Activated CD4-positive, alpha-beta T cell treated with anti-CD3 and anti-CD28 coated beads, Interleukin-2, amount 50 U/mL, for 48 hours (primary cell): ENCODE measurements at places on chromosomes 5 and 9.

- DNase-seq = peak; percentile 29
Measured at GRCh38 chr9:98191671-98192502, 550 bp downstream of the CORO2A start.

DNA sequence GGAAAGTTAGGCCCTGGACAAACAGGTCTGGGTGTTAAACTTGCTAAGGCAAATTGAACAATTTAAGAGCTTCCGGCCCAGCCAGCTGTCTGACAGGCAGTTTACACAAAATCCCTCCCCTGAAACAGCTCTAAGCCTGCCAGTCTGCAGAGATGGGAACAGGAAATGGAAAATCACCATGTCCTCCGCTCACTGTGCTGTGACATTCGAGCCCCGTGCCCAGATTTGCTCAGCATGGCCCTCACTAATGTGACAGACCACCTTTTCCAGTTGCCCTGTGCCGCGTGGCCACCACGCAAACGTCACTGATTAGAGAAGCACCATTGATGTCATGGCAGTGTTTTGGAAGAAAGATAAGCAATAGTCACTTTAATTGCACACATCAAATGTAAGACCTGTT, 41.0 kb downstream of the CCNJL start:
- DNase-seq = no peak

GRCh38 chr5:171757853-171758535, 27.6 kb upstream of the SMIM23 start:
- DNase-seq = no peak

DNA sequence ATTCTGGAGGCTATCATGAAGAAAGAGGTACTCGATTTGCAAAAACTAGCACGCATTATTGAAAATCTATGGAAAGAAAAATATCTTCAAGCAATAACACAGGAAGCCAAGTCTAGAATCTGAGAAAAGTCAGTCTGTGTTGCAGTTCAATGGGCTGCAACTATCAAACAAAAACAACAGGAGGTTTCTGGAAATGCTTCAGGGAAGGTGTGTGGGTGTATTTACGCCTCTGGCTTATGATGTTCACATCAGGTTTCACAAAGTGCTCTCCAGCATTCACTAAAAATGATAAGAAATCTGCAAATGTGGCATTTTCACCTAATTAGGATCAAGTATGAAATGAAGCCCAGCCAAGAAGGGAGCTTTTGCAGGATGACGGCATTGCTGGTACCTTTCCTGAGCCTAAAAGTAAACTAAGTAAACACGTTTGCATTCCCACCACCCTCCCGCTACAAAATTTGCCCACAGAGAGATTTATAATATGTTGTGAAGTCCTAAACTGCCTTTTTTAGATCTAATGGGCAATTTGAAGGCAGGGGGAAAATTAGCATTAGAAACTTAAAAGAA, 146.4 kb downstream of the GABRB2 start:
- DNase-seq = no peak

GRCh38 chr5:162189719-162190118, 122.1 kb downstream of the GABRG2 start:
- DNase-seq = no peak

DNA sequence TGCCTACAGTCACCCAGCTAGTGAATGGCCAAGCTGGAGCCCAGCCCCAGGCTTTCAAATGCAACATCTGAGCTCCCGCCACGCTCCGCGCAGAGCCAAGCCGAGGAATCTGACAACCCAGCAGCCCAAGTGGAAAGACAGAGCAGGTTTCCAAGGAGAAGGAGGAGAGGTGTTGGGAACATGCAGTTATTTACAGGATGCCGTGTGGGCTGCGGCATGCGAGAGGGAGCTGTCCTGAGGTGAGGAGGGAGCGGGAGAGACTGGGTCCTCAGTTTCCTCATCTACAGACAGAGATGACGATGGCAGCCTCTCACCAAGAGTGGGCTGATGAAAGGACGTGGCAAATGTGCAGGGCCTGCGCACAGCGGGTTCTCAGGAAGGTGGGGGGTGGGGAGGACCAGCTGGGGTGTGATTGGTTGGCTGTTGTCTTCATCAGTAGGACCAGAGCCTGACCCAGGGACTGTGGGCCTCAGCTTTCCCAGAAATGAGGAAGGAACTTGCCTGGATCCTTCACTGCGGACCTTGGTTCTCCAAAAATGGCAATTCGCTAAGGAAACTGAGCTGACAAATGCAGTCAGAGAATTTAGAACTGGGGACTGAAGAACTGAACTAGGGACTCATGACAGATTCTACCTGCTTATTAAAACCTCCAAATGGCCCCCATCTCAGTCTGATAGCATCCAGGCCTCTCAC, 14.8 kb upstream of the CPLX2 start:
- no peak for DNase-seq

DNA sequence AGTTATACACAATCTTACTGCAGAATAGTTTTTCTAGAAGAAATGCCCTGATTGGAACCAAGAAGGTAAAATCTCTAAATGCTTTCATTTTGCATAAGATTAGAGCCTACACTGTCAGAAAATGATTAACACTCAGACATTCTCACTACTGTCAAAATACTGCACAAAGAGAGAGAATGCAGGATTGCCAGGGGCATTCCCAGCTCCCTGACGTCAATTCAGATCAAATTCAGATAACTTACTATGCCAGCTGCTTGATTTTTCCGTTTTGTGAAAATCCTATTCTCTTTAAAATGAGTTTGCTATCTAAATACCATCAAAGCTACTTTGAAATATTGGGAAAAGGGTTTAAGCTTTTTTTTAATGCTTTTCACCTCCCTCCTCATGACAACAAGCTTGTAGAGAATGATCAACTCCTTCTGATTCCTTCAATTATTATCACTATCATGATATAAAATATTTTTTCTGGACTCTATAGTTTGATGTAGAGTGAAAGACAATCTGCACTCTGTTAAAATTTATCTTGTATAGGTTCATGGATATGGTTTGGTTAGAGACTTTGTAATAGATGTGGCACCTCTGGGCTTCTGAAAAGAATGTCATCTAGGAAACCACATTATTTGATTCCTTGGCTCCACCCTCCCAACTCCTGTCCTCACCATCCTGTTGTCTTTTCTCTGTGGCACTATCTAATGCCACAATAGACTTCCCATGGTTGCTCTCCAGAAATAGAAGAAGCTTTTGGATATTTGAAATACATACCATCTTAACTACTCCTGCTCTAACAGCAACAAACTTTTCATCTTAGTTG, 407.7 kb downstream of the PDE4D start:
- DNase-seq = no peak

DNA sequence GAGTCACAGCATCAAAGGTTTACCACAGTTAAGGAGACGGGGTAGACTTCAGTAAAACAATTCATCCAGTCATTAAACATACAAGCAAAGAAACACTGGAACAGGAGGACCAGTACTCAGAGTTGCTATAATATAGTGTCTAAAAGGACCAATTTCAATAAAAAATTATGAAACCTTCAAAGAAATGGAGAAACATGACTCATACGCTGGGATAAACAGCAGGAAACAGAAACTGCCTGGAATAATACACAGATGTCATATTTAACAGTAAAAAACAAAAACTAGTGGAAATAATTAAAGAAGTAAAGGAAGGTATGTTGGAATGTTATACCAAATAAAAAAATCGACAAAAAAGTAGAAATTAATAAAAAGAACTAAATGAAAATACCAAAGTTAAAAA, 1075.9 kb downstream of the NR2F1-AS1 start:
- DNase-seq = no peak

- DNase-seq = no peak
Measured at GRCh38 chr9:134922066-134922931, 4.6 kb upstream of the FCN1 start.

DNA sequence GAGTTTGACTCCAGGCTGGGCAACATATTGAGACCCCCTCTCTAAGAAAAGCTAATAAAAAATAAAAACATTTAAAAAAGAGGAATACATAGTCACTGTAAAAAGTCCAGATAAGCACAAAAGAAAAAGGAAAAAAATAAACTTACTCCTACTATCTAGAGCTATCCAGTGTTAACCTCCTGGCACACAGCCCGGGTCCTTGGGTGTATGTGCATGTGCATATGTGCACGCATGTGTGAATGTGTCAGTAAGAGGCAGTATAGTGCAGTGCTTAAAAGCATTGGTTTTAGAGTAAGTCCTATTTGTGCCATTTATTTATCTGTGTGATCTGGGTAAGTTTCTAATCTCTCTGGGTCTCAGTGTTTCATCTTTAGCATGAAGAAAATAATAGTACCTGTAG, 26.7 kb downstream of the FAM219A start:
- DNase-seq = no peak

GRCh38 chr5:179367491-179367890, 22.2 kb upstream of the ADAMTS2 start:
- no peak for DNase-seq

DNA sequence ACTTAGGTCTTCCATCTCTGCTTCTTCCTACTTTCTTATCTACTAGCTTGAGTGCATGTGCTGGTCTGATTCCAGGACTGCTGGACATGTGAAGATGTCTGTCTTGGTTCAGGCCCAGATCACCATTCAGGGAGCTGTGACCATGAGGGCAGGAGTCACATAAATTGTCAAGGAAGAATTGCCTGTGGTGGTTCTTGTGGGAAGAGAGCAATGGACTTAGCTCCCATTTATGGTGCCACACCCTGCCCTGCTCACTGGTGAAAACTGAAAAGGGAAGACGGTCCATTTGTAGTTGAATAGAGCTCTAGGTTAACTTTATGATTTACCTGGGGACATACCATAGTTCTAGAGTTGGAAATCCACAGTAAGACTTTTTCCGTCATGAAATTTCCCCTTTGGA, 244.3 kb upstream of the ZNF608 start:
- no peak for DNase-seq

DNA sequence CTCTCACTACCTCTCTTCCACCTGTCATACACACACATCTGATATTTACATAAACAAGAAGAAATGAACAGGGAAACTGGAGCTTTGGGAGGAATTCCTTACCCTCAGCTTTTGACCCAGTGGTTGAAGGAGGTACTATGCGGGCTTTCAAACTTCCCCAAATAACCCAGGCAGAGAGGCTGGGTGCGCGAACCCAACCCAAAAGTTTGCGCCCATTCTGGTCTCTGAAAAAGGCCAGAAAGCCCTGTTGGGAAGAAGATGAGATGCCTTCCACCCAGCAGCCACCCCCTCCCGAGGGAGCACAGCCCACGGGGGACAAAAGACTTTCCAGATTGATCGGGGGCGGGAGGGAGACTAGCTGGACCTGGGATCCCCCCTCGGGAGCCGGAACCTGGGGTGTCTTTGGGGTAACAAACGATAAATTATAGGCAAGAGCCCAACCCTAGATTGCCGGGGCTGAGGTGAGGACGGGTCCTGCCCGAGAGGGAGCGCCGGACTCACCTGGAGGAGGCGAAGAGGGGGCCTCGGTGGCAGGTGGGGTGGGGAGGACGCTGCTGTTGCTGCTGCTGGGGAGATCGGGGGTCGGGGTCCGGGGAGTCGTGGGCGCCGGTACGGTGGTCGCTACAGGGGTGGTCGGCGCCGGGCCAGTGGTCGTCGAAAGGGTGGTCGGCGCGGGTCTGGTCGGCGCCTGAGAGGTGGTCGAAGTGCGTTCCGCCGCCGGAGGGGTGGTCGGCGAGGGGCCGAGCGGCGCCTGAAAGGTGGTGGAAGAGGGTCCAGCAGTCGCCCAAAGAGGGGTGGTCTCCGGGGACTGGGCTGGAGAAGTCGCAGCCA, 798 bp downstream of the MEGF9 start:
- DNase-seq = peak; percentile 27

- no peak for DNase-seq
Measured at GRCh38 chr5:139799359-139799758, 3.8 kb downstream of the PSD2 start.

DNA sequence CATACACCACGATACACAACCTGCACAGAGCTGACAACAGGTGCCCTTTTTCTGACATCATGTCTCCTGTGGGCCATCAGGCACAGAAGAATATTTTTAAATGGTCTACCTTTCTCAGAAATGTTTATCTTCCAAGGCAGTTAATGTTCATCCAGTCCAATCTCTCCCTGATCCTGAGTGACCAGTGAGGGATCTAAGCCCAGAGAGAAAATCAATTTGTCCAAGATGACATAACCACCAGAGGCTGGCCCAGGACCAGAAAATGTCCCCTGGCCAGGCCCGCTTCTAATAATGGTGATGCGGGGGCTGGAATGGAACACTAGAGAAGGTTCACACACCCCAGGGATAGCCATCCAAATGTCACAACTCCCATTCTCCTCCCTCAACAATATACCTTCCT, 357.9 kb upstream of the KIF2A start:
- no peak for DNase-seq

DNA sequence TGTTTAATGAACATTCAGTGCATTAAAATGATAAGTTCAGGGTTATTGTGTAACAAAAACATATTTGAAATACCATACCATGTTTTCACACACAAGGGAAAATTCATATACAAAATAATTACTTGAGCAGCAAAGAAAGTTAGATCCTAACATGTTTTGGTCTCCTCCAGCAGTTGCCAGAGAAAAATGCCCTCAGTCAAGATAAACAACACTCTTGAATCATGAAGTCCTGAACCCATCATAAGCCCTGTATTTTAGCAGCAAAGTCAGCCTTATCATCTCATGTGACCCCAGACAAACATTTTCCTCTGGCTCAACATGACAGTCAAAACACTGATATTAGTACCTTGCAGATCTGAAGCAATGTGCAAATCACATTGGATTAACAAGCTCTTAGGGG, 1541.1 kb upstream of the WWC1 start:
- DNase-seq = no peak

GRCh38 chr9:27184556-27185351, 75.7 kb downstream of the TEK start:
- DNase-seq = no peak

GRCh38 chr9:129567842-129568559, 52.9 kb downstream of the C9orf50 start:
- no peak for DNase-seq

DNA sequence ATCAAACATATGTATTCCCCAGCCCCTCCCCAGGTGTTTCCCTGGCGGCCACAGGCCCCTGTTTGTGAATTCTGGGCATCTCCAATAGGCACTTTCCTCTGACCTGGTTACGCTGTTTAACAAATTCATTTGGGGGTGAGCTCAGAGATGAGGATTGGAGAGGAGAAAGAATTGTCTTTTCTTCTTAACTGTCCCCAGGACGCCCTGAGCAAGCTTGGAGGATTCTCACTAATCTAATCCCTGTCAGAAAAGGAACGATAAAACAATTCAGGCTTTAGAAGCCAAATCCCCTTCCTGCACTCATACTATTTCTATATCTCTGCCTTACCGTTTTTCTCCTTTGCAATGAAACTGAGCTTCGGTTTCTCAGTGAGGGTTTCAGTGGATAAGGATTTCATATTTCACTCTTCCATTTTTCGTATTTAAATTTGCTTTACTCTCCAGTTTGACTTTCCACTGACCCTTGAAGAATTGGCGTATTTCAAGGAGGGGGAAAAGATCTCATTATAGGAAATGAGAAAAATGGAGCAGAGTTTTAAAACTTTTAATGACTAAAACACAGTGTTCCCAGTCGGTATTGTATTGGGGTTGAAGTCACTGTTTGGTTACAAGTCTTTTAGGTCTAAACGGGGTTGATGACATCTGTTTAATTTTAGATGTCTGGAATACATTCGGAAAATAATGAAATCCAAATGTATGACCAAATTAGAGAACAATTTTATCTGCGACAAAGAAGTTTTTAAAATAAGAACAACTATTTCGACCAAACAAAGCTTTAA, 180.1 kb downstream of the MACROH2A1 start:
- DNase-seq = no peak
